Left kidney (tissue), 8 donors: ENCODE measurements at places on chromosomes 7 and 10.
A peak's percentile ranks its signal among the peaks of the same experiment; 100 is the strongest.

GRCh38 chr7:67788669-67789068 lies 792.0 kb downstream of the TYW1 start:
- no peak for DNase-seq

GRCh38 chr7:29249383-29249750 lies 54.8 kb downstream of the CHN2 start:
- no peak for DNase-seq

DNA sequence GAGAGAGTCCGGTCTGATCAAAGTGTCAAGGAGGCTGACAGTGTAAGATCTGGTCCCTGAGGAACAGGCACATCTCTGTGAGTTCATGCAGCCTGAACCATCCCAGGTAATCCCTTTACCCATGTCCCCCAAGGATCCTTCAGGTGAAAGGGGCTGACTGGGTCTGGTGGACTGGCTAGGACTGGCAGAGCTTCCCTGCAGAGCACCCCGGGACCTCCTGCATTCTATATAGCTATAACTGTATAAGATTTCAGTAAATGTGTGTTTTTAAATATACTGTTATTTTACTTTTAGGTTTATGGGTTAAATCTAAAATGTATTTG lies 246.8 kb downstream of the ELMO1 start:
- no peak for DNase-seq

GRCh38 chr10:52312942-52313255 lies 1.2 kb upstream of the DKK1 start:
- no peak for DNase-seq

- DNase-seq = no peak
Observed at GRCh38 chr7:29352041-29352440, 157.5 kb downstream of the CHN2 start.

GRCh38 chr7:140649556-140650205 lies 9.1 kb upstream of the DENND2A start:
- no peak for DNase-seq

- DNase-seq = no peak
Observed at GRCh38 chr10:33410096-33410859, 75.8 kb upstream of the NRP1 start.

DNA sequence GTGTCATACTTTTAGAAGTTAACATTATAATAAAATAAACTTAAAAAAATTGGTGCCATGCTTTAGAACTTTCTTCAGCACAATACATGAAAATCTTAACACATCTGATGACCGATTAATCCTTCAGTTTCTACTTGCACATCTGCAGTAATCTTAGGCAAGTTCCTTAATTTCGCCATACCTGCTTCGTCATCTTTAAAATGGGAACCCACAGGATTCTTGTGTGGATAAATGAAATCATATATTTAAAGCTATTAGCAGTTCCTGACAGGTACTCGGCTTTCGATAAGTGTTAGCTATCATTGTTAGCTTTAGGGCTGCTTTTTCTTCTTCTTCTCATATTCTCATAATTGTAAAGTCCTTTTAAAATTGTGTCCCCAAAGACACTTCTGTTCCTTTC lies 907 bp upstream of the VPS50 start:
- no peak for DNase-seq

DNA sequence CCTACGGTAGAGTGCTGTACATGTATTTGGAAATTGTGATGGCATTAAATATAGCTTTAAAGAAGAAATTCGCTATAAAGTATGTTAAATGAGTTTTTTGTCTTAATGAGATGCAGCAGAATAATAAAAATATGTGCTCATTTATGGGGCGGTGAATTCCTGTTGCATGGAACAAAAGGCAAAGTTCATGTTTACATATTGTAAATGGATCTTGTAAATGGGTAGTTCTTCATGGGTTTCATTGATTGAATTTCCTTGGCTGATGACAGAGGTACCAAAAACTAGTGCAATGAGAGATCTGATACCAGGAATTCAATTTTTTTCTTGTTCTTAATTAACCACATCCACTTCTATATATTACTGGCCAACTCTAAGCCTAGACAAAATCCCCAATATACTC lies 284.2 kb downstream of the SUGCT start:
- no peak for DNase-seq

- no peak for DNase-seq
Observed at GRCh38 chr7:81714306-81714705, 55.5 kb downstream of the HGF start.

GRCh38 chr7:92945840-92946239 lies 109.5 kb upstream of the CDK6 start:
- no peak for DNase-seq

DNA sequence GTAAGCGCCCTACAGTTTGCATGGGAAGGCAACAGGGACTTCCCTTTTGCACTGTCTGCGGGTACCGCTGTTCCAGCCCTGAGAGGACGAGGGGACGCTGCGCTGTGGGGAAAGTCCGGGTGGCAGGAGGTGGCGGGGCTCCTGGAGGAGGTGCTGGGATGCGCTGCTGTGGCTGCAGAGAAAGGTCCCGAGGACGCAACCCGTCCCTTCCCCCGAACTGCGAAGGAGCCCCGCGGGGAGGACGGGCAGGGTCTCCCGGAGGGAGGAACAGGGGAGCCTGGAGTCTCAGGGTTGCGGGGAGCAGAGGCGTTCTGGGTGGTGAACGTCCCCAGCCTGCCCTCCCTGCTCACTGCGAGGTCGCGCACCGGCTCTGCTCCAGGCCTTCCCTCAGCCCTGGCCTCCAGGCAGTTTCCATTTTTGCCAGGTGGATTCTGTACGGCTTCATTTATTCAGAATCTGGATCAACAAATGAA lies 91.6 kb downstream of the CXCL12 start:
- no peak for DNase-seq

DNA sequence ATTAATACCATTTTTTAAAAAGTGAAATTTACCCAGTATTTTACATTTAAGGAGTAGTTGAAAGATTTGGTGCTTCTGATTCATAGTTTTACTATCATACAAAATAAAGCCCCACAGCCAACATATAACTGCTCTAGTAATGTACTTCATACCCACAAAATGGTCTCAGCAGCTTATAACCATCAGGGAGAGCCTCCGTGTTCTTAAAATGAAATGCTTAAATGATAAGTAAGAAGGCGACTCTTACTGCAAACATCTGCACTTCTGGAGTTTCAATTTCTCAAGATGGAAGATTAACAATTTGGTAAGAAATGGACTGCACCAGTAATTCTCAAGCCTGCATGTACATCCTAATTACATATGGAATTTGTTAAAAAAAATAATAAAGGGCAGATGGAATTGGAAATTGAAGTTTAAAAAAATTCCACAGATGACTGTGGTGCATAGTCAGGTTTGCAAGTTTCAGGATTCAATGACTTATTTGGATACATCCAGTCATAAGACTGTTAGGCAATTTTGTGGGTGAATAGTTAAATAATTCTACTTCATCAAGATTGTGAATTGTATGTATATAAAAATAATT lies 461.0 kb downstream of the KIF20B start:
- DNase-seq = no peak

- DNase-seq = no peak
Observed at GRCh38 chr7:24038993-24039392, 245.0 kb upstream of the NPY start.

DNA sequence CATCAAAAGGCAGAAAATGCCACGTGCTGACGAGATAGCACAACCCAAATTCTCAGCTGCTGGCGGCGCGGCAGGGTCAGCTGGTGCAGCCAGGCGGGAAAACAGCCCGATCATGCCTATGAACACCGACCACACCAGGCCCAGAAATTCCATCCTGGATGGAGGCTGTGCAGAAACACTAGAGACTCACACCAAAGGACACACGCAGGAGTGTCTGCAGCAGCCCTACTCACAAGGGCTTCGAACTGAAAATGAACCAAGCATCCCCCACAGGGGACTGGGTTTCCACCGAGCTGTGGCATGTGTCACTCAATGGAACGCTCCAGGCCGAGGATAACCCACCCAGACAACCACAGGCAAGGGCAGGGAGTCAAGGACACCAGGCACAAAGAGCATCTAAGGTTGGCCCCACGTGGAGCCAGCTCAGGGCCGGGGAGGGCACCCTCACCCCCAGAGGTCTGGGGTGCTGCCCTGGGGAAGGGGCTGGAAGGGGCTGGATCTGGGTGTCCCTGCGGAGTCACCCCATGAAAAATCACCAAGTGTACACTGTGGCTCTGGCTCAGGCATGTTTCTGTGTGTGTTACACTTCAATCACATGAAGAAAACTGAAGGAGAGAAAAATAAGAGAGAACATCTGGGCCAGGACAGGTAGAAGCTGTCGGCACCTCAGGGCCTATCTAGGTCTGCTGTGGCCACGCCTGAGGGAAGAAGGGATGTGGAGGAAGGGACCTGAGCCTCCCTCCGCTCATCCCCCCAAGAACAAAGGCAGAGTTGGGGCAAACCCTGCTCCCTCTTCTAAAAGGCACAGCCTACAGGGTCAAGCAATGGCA lies 33.0 kb downstream of the RASGEF1A start:
- DNase-seq = no peak

DNA sequence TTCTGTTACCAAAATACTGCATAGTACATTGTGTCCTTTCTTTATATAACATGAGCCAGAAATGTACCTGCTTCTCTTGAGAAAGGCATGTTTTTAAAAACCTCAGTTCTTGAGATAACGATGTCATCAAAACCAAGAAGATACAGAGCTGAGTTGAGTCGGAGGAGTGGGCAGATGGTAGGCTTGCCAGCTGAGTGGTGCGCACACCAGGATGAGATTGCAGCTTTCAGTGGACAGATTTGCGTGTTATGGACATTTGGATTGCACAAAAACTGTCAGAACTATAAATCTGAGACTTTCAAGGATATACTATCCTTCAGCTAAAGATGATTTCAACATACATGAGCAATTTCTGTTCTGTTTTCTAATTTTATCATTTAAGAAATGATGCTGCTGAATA lies 25.0 kb downstream of the PRKAR2B start:
- DNase-seq = no peak

- no peak for DNase-seq
Observed at GRCh38 chr10:43756341-43756740, 107.7 kb upstream of the ZNF32 start.

DNA sequence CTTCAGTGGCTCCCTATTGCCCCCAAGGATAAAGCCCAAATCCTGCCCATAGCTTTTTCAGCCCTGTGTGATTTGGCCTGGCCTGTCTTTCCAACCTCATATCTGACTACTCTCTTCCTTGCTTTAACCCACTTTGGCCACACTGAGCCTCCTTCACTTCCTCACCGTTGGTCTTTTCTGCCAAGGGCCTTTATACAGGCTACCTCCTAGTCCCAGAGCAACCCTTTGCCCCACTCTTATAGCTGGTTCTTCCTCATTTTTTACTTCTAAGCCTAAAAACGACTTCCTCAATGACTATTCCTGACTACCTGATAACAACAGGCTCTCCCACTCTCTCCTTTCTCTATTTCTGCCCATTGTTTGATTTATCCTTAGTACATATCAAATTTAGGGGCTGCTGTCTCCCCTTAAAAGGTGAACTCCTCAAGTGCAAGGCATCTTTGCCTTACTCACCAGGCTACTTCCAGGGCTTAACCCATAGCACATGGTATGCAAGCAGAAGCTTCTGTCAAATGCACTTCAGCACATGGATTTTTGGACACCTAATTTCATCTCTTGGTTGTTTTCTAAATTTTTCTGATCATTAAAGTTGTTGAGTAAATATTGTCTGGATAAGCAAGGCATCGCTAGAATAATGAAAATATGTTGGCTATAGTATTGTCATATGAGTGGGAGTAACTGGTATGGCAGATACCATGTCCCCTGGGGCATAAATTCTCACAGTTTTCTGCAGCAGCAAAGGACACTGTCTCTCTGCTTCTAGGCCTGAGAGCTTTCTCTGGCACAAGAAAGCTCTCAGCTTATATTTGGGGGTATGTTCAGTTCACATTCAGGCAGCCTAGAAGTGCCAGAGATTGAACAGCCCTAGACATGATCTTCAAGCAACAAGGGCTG lies 201.5 kb upstream of the GPR26 start:
- no peak for DNase-seq

- DNase-seq = no peak
Observed at GRCh38 chr7:89002981-89003956, 207.7 kb upstream of the TEX47 start.

- no peak for DNase-seq
Observed at GRCh38 chr10:127029061-127029460, 123.8 kb downstream of the DOCK1 start.

GRCh38 chr7:103123529-103123928 lies 25.4 kb downstream of the NAPEPLD start:
- no peak for DNase-seq

- no peak for DNase-seq
Observed at GRCh38 chr7:94335586-94335985, 59.1 kb upstream of the COL1A2 start.

- no peak for DNase-seq
Observed at GRCh38 chr7:137636376-137636775, 210.4 kb downstream of the DGKI start.

- no peak for DNase-seq
Observed at GRCh38 chr7:33325754-33326484, 196.6 kb downstream of the BBS9 start.

GRCh38 chr10:123229927-123230630 lies 75.9 kb downstream of the BUB3 start:
- peak; percentile 78 for DNase-seq

GRCh38 chr7:90850471-90850870 lies 254.3 kb downstream of the CDK14 start:
- DNase-seq = no peak

GRCh38 chr10:80405626-80406025 lies 2.7 kb upstream of the PRXL2A start:
- no peak for DNase-seq

GRCh38 chr7:108589199-108589598 lies 19.5 kb downstream of the DNAJB9 start:
- no peak for DNase-seq

DNA sequence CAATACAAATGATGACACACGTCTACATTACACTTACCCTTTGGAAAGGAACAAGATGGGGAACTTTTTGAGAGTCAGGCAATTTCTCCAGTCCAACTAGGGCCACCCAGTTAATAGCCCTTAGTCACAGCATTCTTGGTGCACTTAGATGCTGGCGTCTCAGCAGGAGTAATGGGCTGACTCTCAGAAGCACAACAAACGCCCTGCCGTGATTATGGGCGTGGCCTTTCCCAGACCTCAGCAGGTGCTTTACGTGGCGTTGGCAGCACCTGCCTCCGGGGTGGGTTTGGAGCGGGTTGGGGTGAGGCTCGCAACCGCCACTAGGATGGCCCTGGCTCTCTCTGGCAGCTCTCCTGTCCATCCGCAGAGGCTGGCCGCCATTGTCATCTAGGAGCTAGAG lies 147.6 kb upstream of the SHH start:
- DNase-seq = no peak

DNA sequence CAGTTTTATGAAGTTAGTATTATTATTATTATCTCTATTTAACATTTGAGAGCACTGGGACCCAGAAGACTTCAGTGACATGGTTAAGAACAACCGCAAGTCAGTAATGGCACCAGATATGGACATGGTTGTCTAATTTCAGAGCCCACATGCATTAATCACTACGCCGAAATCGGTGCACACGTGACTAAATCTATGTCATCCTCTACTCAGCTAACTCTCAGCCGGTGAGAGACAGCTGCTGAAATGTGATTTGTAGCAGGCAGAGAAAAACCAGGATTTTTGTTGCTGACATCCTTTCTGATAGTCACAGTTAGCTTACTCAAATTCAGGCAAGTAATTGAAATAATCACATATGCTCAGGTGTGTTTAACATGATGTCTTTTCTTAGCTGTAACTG lies 127.7 kb downstream of the SPAG6 start:
- DNase-seq = no peak
